ENCODE measurements at places on chromosomes 13 and 19.

GRCh38 chr13:67515895-67516294, 285.8 kb upstream of the PCDH9 start:
- DNase-seq = peak; percentile 94

DNA sequence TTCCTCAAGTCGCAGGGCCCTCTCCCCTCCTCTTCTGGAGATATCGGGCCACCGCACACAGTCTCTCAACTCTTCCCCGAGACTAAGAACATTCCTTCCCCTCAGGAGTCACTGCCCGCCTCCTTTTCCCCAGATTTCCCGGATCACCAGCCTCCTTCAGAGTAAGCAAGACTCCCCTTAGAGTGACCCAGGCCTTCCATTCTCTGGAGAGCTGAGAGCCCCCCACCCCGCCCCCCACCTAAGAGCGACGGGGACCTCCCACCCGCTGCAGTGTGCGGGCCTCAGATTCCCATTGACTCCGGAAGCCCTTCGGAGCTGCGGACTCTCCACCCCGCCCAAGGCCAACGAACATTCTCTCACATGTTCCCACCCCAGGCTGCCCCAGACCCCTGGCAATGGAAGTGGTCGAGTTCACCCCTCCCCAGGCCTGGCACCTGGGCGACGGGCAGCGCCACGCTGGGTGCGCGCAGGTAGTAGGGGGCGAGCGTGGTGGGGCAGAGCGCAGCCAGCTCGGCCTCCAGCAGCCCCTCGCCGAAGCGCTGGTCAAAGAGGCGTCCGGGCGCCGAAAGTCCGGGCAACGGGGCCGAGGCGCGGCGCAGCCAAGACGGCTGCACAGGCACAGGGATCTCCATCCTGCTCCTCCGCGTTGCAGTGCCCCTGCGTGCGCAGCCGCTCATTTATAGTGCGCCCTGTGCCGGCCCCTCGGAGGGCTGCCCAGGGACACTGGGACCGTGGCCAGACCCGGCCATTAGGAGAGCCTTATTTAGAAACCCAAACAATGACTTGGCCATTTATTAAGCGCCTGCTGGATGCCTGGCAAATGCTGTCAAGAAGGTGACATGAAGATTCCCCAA, at the start of gene HSPB6:
Gene HSPB6, minus strand, starts transcription at position 653 of the 854 bp plus-strand sequence. Its CDS starts 21 bp downstream, at position 632.
- DNase-seq = peak; percentile 16

GRCh38 chr13:112342841-112343361, 33.3 kb upstream of the SPACA7 start:
- no peak for DNase-seq

GRCh38 chr13:28650284-28650683, 8.6 kb upstream of the POMP start:
- DNase-seq = no peak

DNA sequence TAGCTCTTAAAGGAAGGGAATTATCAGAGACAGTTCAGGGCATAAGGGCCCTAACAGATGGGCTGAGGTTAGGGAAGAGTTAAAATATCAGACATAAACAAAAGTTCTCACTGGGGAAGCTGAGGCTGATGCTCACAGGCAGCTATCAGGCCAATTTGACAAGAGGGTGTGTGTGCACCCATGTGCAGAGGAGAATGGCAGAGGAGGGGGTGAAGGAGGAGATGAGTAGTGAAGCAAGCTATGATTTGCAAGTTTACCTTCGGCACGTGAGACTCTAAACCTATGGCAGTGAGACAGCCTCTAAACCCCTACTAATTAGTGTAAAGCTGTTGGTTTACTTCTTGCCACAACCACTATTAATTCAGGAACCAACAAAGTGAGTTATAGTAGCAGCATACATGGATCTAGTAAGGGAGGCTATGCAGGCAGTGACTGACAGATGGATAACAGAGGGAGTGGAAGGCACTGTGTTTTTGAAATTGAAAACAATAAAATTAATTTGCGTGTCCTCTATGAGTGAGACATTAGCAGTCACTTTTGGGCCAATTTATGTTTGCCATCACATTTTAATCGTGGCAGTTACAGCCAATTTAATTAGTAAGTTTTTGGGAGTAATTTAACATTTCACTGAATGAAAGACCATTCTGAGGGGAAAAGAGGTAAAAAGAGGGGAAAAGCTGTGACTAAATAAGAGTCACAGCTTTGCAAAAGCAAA, 99.6 kb upstream of the HTR2A start:
- no peak for DNase-seq

Measured in astrocyte of the cerebellum (primary cell).